ENCODE measurements at places on chromosomes 6 and 20.

DNA sequence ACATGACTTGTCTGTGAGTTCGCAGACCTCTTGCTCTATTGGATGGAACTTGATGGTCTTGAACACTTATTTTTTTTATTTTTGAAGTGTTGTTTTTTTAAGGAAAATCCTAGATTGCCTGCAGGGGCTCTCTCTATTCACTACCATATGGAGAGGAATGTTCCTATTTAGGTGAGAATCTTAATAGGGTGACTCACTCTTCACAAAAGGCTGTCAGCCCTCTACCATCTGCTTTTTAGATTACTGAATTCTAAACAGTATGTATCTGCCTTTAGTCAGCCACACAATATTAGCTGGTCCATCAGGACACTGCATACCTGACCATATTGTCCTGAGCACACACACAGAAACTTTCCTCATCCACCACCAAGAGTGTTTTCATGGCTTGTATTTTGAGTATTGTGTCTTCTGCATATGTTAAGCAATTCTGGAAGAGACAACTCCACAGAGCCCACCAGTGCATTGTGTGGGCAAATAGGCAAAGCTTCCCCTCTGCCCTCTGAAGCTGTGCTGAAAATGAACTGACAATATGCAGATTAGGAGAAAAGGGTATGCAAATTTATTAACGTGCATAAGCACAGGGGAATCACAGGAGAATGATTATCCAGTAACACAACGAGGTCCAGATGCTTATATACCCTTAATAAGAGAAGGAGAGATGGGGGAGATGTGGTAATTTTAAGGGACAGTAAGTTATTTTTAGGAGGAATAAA, 6.6 kb upstream of the BTBD9 start:
- peak; percentile 86 for DNase-seq

GRCh38 chr6:3376893-3377535, 79.8 kb downstream of the SLC22A23 start:
- peak; percentile 74 for DNase-seq

DNA sequence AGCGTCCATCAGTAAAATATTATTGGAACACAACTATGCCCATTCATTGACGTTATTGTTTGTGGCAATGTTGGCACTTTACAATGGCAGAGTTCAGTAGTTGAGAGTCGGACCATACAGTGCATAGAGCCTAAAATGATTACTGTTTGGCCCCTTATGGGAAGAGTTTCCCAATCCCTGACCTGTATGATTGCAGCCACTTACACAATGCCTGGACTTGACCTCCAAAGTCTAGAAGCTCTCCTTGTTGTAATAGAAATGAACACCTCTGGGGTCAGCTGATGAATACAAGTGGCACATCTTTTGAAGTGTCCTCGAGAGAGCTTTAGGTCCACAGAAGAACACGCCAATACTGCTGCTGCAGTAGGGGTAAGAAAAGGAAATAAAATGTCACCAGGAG, 59.0 kb downstream of the NOX3 start:
- DNase-seq = no peak

GRCh38 chr6:149354009-149354408, 36.5 kb downstream of the TAB2 start:
- DNase-seq = peak; percentile 93
